Stimulated activated CD8-positive, alpha-beta memory T cell treated with anti-CD3 and anti-CD28 coated beads, Interleukin-12 subunit alpha, Interleukin-12 subunit beta, amount 100 ng/mL, for 4 hours (primary cell): ENCODE measurements at places on chromosomes 11 and 22.

GRCh38 chr11:102581066-102581465 is 44.1 kb downstream of the MMP20 start:
- DNase-seq: no peak

DNA sequence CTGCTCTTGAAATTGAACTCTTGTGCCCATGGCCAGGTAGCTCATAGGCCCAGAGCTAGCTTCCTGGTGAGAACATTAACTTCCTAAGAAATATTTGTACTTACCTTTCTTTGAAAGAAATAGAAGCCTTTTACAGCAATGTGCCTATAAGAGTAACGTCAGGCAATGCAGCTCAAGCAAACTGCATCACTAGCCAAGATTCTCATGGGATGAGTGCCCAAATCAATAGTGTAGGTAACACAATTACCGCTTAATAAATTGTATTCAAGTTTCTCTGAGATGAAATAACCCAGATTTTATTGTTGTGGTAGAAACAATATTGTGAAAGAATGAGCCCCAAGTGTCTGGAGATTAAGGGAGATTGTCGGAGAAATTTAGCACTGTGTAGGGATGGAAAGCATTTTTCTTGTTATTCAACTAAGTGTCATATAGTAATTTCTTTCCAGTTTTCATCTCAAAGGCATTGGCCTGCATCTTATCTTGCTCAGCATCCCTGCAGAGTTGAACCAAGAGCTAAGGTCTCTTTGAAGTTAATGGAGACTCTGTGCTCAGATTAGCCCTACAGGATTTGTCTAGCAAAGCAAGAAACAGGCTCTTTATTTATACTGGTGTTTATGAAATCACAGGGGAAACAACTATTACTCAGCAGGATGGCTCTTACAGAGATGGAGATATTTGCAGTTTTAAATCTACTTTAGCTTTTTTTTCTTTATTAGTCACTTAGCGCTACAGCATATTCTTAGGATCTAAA is 321.0 kb upstream of the PDGFD start:
- DNase-seq: no peak

GRCh38 chr11:125932301-125932700 is 13.5 kb upstream of the VSIG10L2 start:
- DNase-seq: no peak

GRCh38 chr22:19810381-19811201 is 44.1 kb downstream of the GNB1L start:
- no peak for DNase-seq

DNA sequence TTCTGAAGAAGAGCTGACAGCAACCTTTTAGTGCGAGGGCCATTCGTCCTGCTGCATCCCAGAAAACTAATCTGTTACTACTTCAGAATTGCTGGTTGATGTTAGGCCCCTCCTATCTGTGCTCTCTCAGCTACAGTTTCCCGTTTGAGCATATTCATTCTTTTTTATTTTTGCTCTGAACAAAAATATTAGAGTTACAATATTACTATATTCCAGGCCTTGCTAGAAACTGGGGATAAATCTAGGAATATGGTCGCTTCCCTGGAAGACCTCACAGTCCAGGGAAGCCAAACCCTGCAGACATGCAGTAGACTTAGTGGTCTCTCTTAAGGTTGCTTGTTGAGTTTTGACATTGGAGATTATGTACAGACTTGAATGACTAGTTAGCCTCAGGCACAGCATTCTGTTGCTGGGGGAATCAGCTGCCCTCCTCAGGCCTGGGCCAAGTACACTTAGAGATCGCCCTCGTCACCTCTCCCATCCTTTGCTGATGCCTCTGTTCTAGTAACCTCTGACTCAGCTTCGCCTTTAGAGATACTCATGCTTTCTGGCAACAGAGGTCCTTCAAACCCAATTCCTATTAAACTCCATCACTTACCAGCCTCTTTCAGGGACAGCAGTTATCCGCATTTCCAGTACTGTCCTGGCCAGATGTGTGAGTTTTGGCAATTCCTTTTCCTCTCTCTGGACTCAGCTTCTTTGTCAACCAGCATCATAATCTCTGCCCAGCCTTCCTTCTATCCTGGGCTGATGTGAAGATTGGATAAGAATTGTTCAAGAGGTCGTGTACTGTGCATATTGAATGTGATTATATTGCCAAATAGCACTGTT is 698 bp upstream of the ANAPC15 start:
- DNase-seq: no peak

DNA sequence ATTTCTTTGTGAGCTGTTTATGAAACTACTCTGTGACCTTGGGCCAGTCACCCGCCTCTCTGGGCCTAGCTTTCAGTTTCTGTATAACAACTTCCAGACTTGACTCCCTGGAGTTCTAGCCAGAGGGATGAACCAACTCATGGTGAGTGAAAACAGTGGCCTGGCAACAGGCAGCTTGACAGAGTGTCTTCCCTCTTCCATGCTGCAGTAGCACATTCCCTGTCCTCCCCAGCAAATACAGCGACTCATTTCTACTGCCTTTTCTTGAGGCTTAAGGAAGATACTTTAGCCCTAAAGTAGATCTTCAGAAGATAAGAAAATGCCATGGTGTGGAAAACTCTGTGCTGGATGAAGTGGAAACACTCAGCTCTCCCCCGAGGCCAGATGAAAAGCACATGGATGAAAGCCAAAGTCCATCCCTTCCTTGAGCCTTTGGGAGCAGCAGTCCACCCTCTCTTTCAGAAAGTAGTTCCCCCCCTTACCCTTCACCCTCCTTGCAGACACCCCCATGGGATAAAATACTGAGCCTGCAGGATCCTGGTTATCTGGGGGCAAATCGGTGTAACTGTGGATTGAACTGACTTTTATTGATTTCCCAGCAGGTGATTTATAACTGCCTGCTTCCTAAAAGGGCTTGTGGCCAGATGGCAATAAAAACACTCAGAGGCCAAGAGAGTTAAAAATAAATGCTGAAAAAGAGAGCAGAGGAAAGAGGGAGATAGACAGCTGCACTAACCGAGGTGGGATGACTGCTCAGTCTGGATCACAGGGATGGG is 24.1 kb downstream of the IRAG1 start:
- DNase-seq: no peak

GRCh38 chr11:4181782-4182721 is 87.5 kb downstream of the RRM1 start:
- no peak for DNase-seq

GRCh38 chr22:32532820-32533128 is 58.2 kb downstream of the FBXO7 start:
- DNase-seq: no peak

DNA sequence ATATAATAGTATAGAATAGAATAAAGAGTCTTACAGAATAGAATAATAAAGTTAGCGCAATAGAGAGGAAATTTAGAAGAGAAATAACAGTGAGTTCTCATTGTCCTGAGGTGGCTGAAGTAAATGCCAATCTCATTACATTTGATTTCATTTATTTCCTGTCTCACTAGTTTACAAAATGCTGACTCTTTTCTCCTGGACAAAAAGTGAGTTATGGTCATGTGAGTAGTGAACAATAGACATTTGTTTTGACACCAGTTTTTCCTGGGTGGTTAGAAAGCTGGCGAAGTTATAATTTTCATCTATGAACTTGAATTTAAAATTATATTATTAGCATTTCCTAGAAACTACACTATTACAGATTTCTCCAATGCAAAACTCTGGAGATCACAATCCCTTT is 143.7 kb downstream of the TYR start:
- DNase-seq: no peak

DNA sequence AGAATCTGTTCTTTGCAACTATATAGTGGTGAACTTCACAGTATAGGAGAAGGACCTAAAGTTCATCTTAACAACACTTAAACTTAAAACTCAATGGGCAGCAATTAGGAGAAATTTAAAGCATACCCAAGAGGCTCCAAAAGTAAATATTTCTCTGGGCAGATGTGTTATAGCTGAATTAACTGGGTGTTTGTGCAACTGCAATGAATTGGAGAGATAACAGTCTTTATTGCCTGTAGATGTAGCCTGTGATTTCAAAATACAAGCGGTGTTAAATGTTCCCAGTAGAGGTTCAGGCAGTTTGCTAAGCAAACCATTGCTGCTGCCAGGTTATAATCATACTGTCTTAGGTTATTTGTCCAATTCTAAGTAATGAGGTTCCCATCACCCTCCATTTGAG is 294.1 kb upstream of the MTNR1B start:
- no peak for DNase-seq

DNA sequence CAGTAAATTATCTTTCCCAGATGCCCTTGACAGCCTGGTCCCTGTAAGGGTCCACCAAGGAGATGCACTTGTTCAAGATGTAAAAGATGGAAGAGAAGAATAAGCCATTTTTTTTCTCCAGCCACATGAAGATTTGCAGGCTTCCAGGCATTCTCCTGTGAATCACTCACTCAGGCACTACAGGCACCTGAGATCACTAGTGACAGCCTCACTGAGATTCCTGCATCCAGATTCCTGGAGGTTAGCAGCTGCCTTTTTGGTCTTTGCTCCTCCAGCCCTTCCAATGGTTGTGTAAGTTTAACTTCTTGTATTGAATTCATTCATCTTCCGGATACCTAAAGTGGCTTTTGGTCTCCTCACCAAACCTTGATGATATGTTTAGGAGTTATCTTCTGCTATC is 630.2 kb upstream of the CADM1 start:
- no peak for DNase-seq

GRCh38 chr11:17722000-17722643 is 2.8 kb downstream of the MYOD1 start:
- no peak for DNase-seq

DNA sequence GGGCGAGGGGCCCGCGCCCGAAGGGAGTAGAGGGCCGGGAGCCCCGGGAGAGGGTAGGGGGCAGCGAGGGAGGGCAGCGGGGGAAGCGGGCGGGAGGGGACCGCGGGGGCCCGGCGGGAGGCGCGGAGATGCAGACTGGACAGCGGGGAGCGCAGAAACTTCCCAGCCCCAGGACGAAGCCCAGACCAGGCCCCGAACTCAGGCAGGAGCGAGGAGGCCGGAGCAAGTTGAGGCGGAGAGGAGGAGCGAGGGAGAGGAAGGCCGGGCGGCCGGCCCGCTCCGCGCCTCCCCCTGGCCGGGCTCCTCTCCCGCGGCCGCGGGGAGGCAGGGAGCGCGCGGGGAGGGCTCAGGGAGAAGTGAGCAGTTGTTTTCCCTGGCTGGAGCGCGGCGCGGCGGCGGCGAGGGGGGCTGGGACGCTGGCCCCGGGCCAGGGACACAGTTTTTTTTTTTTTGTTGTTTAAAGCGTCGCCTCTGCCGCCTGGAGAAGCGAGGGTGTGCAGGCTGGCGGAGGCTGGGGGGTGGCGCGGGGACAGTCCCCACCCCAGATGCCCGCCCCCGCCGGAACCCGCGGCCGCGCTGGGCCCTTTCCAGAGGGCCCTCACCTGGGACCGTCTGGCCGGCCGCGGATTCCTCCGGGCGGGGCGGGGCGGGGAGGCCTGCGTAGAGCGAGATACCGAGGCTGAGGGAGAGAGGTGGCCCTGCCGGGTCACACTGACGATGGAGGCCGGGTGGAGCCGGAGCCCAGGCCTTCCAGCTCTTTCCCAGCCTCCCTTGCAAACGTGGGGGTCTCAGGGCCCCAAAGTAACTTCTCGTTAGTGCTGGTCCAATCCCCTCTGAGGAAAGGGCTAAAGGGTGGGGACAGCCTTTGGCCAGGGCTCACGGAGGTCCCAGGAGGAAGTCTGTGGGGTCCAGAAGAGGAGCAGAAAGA is at the start of gene LTBP3:
LTBP3 (minus strand) TSS at position 358 of the 928 bp plus-strand sequence. CDS start 400 bp downstream, outside the sequence.
- DNase-seq: no peak

GRCh38 chr11:62245271-62245753 is 3.3 kb downstream of the SCGB1D2 start:
- no peak for DNase-seq

GRCh38 chr11:125569915-125570621 is 791 bp downstream of the EI24 start:
- no peak for DNase-seq

- DNase-seq: no peak
Measured at GRCh38 chr22:50581950-50582492, 628 bp downstream of the CHKB start.

DNA sequence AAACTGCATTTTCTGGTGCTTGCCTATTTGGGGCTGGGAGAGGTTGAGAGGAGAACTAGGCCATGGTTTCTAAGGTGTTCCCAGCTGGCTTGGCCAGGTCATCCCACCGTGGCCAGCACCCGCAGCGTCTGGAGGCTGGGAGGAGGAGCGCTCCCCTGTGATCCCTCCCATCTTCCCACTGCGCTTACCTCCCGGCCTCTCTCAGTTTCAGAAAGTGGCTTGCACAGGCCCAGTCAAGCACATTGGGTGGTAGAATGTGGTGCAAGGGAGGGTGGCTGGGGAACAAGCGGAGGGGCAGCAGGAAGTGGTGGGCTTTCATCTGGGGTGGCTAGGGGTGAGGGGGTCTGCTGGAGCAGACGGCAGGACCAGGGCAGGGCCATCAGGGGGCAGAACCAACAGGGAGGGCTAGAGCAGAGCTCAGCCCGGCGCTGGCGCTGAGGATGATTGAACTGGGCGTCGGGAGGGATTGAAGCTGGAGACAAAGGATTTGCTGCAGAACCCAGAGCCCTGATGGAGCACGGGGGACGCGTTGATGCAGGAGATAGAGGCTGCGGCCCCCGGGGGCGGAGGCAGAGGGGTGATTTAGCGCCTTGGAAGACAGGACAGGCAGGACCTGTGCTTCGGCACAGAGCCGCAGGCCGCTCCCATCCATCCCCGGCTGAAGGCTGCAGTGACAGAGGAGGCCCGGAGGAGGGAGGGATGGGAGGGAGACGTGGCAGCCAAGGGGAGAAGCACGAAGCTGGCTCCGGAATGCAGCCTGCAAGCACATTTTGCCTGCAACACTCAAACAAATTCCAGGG is 76.0 kb downstream of the TRIM29 start:
- DNase-seq: no peak

- DNase-seq: no peak
Measured at GRCh38 chr22:35726933-35727332, 9.3 kb downstream of the APOL5 start.

DNA sequence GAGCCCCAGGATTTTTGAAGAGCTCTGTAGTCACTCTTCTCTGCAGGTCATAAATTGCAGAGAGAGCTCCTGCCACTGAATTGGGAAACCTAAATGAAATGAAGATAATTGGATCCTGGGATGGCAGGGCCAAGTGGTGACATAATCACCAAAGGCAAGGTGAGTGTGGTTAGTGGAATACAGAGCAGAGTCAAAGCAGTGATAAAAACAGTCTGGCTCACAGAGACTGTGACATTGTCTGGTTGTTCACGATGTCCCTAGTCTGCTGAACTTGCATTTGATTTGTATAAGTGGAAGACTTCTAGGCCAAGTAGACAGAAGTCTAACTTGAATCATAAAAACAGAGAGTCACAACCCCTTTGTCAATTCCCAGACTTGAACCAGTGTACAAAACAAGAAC is 26.8 kb upstream of the SPATA19 start:
- no peak for DNase-seq

DNA sequence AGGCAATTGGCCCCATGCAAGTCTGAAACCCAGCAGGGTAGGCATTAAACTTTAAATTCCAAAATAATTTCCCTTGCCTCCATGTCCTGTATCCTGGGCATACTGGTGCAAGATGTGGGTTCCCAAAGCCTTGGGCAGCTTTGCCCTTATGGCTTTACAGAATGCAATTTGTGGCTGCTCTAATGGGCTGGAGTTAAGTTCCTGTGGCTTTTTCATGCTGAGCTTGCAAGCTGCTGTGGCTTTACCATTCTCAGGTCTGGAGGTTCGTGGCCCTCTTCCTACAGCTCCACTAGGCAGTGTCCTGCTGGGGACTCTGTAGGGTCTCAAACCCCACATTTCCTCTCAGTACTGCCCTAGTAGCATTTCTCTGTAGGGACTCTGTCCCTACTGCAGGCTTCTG is 15.0 kb upstream of the BIRC3 start:
- DNase-seq: no peak

- no peak for DNase-seq
Measured at GRCh38 chr11:128552783-128553661, 34.3 kb downstream of the ETS1 start.
